Right ventricle myocardium superior (tissue), 1 donor: ENCODE measurements at places on chromosomes 5 and 9. TPM values are rescaled to one million over a fixed set of nuclear protein-coding genes. Genes with fewer than 3 reads are reported as not detected.

- DNase-seq = no peak
Measured at GRCh38 chr9:72991772-72992171, 38.9 kb upstream of the ALDH1A1 start.

GRCh38 chr9:99398241-99398640 is 176.2 kb downstream of the SEC61B start:
- no peak for DNase-seq

DNA sequence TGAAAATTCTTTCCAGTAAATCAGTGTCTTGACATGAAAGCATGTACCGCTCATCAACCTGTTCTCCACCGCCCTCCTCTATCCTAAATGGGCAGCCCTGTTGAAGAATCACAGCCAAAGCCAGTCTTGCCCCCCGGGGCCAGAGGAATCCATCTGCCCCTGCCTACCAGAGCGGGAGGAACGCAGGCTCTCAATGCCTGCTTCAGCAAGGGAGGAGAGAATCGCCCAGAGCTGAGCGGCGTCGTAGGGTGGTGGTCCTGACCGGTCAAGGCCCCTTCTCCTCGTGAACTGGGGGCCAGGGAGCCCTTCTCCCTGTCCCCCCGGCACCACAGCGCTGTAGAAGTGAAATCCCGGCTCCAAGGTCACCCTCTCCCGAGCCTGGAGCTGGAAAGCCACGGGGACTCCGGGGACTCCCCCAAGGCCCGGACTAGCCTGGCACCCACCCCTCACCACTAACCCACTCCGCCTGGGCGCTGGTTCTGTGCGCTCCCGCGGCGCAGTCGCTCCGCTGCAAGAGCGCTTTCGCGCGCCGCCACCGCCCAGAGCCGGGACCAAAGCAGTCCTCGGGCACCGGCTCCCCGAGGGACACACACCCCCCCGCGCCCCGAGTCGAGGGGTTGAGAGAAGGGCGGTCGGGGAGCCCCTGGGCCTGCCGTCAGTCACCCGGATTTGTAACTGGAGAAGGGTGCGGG is 718 bp upstream of the TMEM215 start:
- no peak for DNase-seq

GRCh38 chr5:109947667-109948066 is 257.9 kb downstream of the MAN2A1 start:
- DNase-seq = no peak

DNA sequence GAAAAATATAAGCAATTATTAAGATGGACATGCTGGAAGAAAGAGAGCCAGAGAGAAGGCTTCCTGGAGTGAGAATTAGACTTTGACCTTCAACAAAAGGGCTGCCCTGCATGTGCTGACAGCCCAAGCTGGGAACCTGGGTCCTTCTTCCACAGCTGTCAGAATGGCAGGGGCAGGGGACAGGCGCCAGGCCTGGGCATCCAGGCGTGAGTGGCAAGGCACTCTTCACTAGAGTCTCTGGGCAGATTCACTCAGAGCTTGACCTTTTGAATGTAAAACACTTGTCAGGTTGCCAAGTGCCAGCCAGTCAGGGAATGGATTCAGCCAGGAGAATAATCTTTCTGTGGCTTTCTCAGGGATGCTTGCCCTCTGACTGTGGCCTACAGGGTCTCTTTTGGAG is 119.1 kb upstream of the CLINT1 start:
- peak; percentile 64 for DNase-seq

Gene IFNW1
- not detected for total RNA-seq

GRCh38 chr5:88159591-88159990 is 109.1 kb downstream of the TMEM161B start:
- no peak for DNase-seq
